ENCODE measurements at places on chromosomes 11 and 22.

- DNase-seq: no peak
Observed at GRCh38 chr11:15837901-15838489, 518.4 kb downstream of the SOX6 start.

GRCh38 chr22:27863001-27863400 lies 56.1 kb downstream of the PITPNB start:
- DNase-seq: no peak

GRCh38 chr11:45384711-45385241 lies 98.6 kb upstream of the SYT13 start:
- no peak for DNase-seq

- no peak for DNase-seq
Observed at GRCh38 chr11:128187377-128187776, 400.0 kb downstream of the ETS1 start.

DNA sequence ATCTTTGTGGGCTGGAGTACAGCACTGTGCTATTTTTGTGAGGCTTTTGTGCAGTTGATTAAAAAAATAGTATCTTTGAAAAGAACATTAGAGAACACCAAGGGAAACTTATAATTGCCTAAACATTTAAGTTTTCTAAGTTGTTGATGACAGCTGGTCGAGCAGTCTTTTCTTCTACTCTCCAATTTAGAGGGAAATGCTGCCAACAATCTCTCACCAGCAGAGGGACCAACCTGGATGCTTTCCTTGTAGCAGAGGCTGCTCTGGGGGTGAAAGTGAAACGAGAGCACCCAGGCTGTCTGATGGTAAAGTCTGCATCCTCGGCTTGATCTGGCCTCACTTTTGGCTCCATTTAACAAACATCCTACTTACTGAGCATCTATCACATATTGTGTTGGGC lies 1286.5 kb upstream of the TENM4 start:
- peak; percentile 1 for DNase-seq

DNA sequence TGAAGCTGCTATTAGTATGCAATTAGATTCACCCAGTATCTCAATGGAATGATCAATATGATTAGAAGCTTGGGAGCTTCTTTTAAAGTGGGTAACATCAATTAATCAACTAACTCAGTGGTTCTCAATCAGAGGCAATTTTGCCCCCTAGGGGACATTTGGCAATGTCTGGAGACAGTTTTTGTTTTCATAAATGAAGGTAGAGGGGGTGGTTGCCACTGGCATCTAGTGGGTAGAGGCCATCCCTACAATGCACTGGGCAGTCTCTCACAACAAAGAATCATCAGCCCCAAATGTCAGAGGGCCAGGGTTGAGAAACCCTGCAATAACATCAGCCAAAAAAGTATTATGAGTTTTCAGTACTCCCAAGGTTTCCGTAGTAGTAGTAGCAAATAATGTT lies 5.9 kb upstream of the AMOTL1 start:
- no peak for DNase-seq

- DNase-seq: no peak
Observed at GRCh38 chr22:38732251-38732815, 23.5 kb downstream of the SUN2 start.

DNA sequence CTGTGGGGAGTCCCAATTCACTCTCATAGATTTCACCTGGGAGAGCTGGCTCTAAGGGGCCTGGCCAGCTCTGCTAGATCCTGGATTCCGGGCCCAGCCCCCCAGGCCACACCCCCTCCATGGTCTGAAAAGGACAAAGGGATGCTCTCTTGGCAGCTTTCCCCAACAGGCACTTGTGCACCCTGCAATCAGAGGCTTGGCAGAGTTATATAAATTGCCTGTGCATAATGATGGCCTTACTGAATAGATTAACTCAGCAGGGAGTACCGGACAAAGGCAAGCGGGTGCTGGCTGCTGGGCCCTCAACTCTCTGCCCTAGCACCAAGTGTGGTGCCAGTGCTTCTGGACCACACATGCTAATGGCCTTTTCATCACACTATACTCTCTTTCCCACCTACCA lies 461.6 kb downstream of the BUD13 start:
- no peak for DNase-seq

GRCh38 chr11:106447631-106448191 lies 370.2 kb downstream of the AASDHPPT start:
- DNase-seq: no peak

DNA sequence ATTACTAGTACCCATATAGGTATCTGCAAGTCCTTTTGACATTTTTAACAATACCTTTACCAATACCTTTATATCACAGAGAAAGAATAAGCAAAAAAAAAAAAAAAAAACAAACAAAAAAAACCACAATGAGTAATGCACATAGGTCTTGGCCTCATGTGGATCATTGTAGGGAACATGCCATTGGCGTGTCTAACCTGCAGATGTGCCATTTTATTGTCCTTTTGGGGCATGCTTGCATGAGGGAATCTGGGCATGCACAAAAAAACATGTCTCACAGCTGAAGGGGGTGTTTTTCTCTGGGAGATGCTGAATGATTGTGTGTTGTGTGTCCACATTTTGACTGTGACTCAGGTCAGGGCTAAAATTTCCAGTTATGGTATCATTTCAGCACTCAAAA lies 361.6 kb downstream of the GUCY1A2 start:
- DNase-seq: no peak

GRCh38 chr22:49738006-49738405 lies 89.7 kb downstream of the BRD1 start:
- no peak for DNase-seq

DNA sequence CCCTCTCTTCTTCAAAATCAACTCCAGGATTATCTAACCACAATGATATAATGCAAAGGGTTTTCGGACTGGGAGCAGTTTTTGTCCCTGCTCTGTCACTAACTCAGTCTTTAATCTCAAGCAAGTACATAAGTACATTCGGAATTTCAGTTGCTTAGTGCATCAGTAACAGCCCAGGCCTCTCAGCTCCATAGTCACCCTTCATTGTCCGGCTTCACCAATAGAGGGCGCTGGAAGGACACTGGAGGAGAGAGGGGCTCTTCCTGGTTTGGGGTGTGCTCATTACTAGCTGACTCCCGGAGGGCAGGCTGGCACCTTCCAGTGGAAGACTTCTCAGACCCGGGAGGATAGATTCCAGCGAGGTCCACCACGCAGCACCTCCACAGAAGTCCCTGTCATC lies 90.4 kb upstream of the PDGFD start:
- no peak for DNase-seq

DNA sequence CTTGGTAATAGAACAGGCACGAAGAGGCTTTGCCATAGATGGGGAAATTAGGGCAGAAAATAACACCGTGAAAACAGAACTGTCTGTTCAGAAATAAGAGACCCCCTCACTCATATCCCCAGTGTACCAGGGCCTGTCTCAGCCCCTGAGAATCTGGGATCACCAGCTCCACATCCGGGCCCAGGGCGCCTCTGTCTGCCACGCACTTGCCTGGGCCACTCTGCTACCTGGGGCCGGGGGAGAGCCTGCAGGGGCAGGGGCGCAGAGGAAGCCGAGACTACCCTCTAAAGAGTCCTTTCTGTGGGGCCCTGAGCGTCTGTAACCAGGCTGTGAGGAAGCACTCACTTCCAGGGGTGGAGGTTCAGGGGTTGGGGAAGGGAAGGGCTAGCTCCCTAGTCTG lies 19.8 kb downstream of the NECTIN1 start:
- DNase-seq: no peak

GRCh38 chr11:65362320-65362931 lies 7.9 kb downstream of the TIGD3 start:
- DNase-seq: no peak

GRCh38 chr11:119892311-119892808 lies 163.4 kb upstream of the NECTIN1 start:
- no peak for DNase-seq

DNA sequence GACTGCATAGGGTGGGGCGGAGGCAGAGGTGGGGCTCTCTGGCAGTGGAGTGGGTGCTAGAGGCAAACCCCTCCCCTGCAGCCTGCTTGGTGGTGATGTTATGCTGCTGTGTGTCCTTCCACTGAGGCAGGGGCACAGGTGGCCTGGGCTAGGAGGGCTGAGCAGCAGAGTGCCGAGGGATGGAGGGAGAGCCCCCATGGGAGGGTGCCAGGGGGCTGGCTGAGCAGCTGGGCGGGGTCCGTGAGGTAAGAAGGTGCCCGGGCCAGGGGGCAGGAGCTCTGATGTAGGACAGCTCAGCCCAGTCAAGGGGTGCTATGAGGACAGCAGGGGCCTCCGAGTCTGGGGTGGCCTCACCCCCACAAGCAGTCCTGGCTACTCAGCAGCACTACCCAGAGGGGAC lies 4.2 kb downstream of the CLDN5 start:
- DNase-seq: no peak

DNA sequence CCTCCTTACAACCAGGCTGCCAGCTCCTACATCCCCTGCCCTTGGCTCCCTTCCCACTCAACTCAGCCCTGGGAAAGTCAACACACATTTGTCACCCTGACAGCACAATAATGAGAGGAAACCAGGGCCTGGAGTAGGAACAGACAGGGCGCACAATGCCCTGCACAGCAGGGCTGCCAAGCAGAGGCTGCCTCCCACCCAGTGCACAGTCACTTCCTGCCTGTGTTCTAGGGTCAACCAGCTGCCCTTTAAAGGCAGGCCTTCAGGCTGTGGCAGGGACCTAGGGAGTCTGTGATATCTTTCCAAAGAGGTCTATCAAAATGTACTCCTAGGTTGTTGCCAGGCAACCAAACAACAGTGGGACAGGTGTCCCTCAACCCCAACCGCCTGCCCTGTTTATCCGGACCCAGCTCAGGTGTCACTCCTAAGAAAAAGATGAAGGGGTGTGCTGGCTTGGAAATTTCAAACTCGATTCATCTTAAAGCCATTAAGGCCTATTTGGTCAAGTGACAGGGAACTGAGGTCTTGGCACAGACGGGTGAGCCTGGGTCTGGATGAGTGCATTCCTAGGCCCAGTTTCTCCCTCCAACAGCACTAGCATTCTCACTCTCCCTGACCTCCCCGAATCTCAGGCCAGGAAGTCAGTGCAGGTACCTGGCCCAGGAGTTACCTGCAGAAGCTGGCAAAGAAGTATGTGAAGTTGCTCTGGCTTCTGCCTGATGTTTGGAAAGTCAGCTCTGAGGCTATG lies 110.3 kb upstream of the PITPNB start:
- peak; percentile 82 for DNase-seq

DNA sequence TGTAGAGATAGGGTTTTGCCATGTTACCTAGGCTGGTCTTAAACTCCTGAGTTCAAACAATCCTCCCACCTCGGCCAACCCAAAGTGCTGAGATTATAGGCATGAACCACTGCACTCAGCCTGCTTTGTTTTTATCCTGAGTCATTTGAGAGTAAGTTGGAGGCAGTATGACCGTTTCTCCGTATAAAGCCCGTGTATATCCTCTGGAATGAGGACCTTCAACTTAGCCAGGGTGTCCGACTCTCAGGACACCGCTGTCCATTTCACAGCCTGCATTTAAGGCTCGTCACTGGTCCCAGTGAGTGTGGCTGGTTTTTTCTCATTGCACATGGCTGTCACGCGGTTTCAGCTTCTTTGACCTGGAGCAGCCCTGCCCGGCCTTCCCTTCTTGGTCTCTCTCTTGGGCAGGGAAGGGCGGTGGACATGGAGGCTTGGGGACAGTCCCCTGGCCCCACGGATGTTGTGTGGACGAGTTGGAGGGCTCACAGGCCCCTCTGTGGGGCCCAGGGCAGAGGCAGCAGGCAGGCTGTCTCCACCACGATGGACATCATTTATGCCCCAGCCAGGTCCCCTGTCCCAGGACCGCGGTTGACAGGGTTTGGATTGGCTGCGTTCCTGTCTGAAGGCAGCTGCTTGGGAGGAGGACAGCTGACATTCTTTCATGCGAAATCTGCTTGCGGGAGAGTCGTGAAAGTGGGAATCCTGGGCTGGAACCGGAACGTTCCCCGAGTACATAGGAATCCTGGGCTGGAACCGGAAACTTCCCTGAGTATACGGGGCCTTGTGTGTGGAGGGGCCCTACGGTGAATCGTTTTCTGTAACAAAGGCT lies 93.3 kb downstream of the KCNQ1 start:
- no peak for DNase-seq

DNA sequence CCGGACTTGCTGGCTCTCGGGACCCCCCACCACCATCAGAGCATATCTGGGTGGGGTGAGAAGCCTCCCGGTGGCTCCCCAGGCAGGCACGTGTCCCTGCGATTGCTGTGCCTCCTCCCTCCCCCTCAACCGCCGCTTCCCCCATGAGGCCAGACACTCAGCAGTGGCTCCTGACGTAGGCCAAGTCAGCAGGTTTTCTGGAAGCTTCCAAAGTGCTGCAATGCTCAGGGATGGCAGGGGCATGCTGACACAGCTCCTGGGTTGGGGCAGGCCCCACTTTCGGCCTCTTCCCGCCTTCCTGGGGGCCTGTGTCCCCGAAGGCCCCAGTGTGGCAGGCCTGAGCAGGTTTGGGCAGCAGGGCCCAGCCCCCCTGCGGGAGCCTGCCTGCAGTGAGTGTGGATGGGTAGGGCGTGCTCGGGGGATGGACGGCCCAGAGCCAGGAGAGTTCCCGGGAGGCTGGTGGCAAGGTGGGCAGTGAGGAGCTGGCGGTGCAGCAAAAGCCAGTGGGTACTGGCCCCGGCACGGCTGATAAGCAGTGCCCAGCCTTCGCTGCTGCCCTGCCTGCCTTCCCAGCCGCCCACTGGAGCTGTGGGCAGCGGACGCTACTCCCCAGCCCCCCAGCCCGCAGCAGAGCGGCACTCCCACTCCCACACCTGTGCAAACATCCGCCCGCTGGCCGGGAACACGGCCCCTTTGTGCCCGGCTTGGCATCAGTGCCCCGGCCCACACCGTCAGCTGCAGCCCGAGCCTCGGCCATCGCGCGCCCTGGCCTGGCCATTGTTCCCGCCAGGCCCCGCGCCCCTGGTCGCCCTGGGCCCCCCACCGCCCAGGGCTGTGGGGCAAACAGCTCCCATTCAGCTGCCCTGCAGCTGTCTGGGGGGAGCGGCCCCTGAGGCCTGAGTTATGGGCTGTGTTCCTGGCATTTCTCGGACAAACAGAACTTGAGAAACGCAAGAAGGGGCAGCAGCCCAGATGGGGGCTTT lies 125.0 kb downstream of the KCNQ1OT1 start:
- no peak for DNase-seq

- no peak for DNase-seq
Observed at GRCh38 chr11:77147668-77148321, 19.7 kb downstream of the MYO7A start.

GRCh38 chr22:24500277-24500820 lies 5.2 kb downstream of the UPB1 start:
- peak; percentile 44 for DNase-seq

- no peak for DNase-seq
Observed at GRCh38 chr11:7874056-7874455, 57.0 kb downstream of the OR10A6 start.

- no peak for DNase-seq
Observed at GRCh38 chr22:50015451-50016307, 3.1 kb upstream of the IL17REL start.

DNA sequence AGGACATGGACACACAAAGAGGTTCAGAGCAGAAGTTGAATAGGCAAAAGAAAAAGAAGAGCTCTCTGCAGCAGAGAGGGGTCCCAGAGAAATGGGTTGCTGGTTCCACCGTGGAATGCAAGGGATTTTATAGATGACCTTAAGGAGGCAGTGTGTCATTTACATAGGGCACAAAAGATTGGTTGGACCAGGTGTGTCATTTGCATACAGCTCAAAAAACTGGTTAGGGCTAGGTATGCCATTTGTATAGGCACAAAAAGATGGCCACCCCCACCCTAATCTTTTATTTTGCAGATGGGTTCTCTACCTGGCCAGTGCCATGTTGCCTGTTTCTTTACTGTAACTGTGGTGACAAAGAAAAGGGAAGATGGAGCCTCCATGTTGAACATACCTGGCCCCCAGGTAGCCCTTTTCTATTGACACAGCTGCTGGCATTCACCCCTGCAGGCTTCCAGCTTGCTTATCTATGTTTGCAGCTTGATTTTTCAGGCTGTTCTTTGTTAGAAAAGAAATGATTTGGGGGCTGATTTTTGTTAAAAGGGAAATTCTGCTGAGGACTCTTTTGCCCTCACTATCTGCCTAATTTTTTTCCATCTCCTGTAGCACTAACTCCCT lies 3.1 kb upstream of the CAVIN3 start:
- peak; percentile 39 for DNase-seq

Measured in NCI-H510A treated with DMSO at 0.1 percent for 48 hours (cell line).